ENCODE measurements at places on chromosomes 5 and 9.

GRCh38 chr9:115640887-115641286 is 512.7 kb upstream of the PAPPA start:
- DNase-seq, result no peak

- no peak for DNase-seq
These were observed 7.2 kb downstream of the FAM219A start for GRCh38 chr9:34451135-34451534.

DNA sequence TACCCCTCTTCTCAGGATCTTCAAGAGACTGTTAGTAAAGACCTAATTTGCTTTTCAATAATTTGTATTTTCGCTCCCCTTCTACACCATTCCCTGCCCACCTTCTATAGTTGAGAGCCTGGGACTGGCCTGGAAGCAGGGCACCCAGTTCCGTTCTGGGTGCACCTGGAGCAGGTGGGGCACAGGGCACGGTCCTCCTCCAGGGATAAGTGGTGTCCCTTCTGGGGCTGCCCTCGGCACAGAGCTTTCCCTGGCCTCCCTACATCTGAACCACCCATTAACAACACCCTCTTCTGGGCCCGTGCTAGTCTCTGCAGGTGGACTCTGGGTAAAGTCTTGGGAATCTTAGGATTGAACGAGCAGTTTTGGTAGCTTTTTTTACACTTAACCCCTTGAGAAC is 92.8 kb upstream of the PANK3 start:
- no peak for DNase-seq

- no peak for DNase-seq
These were observed 1983.5 kb upstream of the C9orf72 start for GRCh38 chr9:29556746-29557145.

DNA sequence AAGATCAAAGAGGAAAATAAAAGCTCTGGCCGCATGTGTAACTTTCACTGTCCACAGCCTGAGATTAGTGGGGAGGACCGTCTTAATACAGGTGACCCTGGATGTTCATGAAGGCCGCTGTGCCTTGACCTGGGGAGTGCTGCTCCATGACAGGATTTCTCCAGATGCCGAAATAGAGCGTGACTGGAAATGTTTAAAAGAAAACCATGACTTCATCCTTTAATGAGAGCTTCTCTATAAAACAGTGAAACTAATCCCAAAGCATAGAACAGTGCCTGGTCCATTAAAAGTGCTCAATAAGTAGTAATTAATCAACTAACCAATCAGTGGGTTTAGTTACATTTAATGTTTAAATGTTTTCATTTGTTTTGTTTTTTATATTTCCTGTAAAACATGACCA is 62.7 kb downstream of the ERAP1 start:
- DNase-seq, result no peak

- DNase-seq, result no peak
These were observed 78.2 kb upstream of the FER start for GRCh38 chr5:108669462-108669861.

- no peak for DNase-seq
These were observed 59.1 kb upstream of the ALDH1A1 start for GRCh38 chr9:73011956-73012355.

DNA sequence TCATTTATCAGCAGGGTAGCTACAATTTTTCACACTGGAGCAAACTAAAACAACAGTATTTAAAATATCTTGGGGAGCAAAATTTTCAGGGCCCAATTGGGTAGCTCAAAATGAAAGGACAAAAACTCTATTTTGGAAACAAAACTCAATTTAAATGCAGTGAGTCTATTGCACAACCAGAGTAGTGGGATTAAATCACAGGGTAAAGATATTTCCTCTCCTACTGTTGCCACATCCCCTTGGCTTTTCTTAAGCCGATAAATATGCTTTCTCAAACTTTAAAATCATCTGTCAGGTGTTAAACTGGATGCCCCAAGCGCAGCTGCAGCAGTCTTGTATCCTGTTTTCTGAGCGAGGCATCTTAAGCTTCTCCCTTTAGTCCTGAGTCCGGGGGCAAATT is 1474.3 kb upstream of the CDH9 start:
- no peak for DNase-seq

- DNase-seq, result no peak
These were observed 131.9 kb downstream of the BOD1 start for GRCh38 chr5:173484569-173484968.

DNA sequence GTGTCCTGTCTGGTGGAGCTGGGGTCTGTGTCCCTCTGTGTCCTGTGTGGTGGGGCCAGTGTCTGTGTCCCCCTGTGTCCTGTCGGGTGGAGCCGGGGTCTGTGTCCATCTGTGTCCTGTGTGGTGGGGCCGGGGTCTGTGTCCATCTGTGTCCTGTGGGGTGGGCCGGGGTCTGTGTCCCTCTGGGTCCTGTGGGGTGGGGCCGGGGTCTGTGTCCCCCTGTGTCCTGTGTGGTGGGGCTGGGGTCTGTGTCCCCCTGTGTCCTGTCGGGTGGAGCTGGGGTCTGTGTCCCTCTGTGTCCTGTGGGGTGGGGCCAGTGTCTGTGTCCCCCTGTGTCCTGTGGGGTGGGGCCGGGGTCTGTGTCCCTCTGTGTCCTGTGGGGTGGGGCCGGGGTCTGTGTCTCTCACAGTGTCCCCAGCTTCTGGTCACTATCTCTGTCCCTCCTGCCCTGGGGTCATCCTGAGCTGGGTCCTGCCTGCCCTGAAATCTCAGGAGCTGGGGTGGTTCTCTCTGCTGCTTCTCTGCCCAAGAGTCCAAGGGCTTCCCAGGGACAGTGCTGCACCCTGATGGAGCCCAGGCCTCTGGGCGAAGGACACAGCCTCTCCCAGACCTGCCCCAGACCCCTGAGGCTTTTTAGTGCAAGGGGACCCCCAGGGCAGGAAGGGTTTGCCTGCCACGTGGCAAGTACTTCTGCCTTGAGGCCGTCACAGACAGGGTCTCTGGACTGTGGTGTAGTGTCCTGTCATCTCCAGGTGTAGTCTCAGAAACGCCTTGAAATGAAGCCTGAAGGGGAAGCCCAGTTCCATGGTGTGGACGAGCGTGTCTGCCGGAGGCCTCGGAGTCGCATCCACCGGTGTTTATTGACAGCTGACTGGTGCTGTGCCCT is 131.3 kb downstream of the RXRA start:
- no peak for DNase-seq

- DNase-seq, result no peak
These were observed 118.1 kb downstream of the DPYSL3 start for GRCh38 chr5:147391781-147392180.
